ENCODE measurements at places on chromosomes 3 and 15.

DNA sequence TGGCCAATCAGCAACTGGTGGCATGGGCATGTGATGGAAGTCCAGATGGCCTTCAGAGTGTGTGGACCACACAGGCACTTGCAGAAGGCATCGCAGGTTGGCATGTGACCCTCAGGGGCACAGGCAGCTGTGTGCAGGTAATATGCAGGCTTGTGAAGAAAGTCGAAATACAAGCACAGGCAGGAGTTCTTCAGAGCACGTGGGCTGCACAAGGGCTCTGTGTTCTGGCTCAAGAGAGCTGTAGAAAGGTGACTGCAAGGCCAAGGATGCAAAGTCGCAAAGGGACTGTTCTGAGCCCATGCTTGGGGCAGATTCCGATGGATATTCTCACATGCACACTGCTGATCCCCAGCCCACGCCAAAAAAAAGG is 8.3 kb downstream of the LRRC2 start:
- DNase-seq, result no peak

DNA sequence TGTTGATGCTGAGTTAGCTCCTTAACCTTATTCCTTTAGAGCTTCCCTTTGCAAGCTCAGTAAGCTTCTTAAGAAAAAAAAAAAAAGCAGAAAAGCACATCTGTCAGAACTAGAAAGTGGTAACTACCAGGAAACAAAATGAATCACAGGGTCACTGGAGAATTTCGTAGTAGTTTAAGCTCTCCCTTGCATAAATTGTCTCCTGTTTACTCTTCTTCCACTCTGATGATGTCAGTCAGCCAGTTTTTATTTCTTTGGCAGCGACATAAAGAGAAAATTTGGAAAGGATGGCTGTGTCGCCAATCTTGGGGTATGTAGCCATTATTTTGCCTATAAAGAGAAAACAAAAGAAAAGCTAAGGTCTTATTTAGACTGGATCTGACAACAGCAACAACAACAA is 3.2 kb upstream of the GABRR3 start:
- no peak for DNase-seq

- no peak for DNase-seq
Observed at GRCh38 chr3:66383998-66384745, 116.7 kb downstream of the LRIG1 start.

DNA sequence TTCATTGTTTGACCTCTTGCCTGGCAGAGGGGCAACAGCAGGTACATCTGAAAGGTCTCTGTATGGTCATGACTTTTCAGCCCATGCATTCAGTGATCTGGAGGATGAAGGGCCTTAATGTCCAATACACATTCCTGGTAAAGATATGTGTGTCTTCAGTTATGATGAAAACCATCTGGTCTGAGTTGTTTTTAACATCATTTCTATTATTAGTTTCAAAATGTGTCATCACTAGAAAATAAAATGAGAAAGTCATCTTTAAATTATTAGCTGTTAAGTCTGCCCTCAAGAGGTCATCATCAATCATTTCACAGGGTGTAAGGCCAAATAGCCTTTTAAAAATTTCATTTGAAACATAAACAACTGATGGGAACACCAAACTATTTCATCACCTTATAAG is 92.1 kb upstream of the PLSCR4 start:
- DNase-seq, result no peak

GRCh38 chr15:96160269-96160668 is 170.2 kb upstream of the NR2F2 start:
- no peak for DNase-seq

DNA sequence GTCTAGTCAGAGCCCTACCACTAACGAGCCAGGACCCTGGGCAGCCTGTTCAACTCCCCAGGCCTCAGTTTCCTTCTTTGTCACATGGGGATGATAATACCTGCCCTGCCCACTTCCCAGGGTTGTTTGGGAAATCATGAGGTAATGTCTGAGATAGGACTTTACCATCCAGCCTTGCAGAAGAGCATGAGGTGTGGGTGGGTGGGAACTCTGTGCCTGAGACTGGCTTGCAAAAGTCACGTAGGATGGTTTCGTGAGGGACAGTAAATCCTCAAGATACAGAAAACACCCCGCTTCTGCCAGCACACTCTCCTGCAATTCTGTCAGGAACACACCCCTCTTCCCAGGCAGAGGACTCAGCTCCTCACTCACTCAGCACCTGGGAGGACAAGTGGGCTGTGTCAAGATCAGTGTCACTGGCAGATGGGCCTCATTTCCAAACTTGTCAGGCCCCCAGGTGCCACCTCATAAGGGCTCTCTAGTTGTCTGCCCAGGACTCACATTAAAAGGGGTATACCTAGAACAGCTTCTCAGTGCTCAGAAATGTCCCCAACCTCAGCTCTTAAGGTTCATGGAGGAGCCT is 58.4 kb downstream of the DAPK2 start:
- no peak for DNase-seq

DNA sequence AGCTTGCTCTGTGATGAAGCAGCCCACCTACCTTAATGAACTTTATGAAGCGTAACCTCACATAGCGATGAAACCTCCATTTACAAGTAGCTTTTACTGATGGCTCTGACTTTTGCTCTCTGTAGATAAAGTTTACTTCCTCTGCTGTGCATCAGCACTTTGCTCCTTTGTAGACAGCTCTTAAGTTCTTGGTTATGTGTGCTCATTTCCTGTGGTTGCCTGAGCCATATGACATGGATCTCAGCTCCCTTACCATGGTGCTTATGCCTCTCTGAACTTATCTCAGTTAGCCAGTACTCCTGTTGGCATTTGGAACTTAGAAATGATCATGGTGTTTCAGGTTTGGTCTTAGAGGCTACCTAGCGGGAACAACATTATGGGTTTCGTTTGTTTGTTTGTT is 7.8 kb downstream of the MFSD1 start:
- no peak for DNase-seq

DNA sequence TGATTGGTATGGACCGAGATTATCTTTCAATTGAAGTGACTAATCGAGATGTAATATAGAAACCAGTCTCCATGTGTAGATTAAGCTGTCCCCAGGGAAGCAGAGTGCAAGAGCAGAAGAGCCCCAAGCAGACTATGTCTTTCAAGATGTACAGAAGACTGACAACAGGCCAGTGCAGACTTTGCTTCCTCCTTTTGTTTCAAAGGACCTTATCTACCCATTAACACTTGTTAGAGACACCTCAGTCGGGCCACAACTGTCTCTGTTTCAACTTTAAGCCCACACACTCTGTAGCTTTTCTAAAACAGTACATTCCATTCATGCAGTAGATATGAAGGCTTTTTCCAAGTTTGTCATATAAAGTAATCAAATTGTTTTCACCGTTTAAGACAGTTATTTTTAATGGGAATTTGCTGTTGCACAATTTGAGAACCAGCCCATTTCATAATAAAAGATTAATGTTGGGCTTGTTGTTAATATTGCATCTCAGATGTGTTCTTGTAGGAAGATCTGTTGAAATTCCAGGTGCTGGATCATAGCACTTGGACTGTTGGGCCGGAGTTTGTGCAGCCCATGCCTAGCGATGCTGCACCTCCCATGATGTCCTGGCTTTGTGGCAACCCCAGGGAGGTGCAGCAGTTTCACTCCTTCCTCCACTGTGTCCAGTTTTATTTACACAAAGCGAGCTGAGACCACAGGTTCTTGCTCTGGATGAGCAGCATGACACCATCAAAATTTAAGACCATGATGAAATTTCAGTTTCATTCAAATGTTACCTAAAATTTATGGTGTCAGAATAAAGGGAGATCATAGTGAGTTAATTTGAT is 12.4 kb downstream of the GORASP1 start:
- DNase-seq, result no peak

DNA sequence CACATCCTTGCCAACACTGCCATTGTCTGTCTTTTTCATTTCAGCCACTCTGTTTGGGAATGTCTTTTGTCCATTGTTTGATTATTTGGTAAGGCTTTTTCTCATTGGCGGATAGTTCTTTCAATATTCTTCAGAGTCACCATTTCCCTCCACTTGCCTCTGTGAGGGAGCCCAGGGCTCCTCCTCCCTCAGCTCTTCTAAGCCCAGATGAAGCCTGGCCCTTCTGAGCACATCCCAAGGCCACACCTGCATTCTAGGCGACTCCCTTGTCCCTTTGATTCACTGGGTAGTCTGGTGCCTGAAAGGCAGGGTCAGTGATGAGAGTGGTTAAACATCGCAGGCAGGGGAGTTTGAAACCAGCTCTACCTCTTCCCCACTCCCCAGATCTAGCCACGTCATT is 12.4 kb upstream of the LTF start:
- DNase-seq, result no peak

- no peak for DNase-seq
Observed at GRCh38 chr3:171801738-171802589, 8.3 kb downstream of the PLD1 start.

DNA sequence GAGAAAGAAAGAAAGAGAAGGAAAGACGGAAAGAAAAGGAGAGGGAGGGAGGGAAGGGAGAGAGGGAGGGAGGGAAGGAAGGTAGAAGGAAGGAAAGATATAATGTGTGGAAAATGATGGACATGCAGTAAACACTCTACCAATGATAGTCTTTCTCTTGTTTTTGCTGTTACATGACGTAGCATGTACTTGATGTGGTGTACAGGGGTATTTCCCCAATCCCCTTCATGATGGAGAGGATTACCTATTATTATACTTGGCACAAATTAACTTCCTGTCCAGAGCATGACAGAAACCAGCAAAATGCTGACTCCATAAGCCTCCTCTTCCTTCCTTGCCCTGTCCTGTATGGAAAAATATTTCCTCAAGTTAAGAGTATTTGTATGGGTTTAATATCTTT is 124.4 kb downstream of the B3GALNT1 start:
- no peak for DNase-seq

- DNase-seq, result no peak
Observed at GRCh38 chr3:62421207-62421606, 47.9 kb upstream of the FEZF2 start.

DNA sequence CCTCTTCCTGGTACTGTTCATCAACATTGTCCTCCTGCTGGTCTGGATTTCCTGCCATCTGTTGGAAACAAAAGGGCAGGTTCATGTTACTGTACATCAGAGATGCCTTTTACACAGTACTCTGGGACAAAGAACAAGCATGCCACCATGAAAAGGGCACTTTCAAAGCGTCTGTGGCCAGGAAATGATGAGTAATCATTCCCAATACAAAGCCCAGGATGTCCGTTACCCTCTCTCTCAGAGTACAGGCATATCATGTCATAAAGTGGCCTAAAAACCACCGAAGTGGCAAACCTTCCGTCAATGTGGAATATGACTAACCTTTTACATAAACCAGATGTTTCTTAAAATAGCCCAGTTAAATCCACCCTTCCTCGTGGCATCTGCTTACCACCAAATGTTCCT is 71.2 kb downstream of the GOLIM4 start:
- DNase-seq, result no peak

- no peak for DNase-seq
Observed at GRCh38 chr3:197381371-197381770, 83.0 kb upstream of the DLG1 start.

- no peak for DNase-seq
Observed at GRCh38 chr3:129620828-129621559, 14.5 kb upstream of the PLXND1 start.

DNA sequence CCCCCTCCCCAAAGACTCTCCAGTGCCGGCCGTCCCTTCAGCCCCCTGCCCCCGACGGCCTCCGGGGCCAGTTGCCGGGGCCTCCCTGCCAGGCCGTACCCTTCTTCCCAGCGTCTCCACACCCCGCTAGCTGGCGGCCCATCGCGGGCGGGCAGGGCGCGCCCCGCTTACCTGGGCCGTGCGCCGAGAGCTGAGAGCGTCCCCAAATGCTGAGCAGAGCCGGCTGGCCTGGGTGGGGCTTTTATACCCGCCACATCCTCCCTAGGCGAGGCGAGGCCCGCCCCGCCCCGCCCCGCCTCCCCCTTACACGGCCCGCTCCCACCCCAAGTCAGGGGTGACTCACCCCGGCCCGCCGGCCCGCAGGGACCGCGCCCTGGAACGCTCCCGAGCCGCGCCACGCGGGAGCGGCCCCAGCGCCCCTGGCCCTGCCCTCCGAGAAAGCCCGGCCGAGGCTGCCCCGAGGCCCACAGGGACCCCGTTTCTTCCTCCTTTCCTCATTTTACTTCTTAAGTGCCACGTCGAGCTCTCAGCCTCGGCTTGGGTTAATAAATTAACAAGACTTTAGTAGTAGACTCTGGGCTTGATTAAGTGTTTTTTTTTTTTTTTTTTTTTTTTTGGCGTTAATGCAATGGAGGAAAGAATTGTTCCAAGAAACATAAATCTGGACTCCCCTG is at the start of gene ANXA2:
TSS of gene ANXA2 (minus strand) at position 215 of the 674 bp plus-strand sequence. CDS start 11,911 bp downstream, outside the sequence.
- DNase-seq, result peak; percentile 78

DNA sequence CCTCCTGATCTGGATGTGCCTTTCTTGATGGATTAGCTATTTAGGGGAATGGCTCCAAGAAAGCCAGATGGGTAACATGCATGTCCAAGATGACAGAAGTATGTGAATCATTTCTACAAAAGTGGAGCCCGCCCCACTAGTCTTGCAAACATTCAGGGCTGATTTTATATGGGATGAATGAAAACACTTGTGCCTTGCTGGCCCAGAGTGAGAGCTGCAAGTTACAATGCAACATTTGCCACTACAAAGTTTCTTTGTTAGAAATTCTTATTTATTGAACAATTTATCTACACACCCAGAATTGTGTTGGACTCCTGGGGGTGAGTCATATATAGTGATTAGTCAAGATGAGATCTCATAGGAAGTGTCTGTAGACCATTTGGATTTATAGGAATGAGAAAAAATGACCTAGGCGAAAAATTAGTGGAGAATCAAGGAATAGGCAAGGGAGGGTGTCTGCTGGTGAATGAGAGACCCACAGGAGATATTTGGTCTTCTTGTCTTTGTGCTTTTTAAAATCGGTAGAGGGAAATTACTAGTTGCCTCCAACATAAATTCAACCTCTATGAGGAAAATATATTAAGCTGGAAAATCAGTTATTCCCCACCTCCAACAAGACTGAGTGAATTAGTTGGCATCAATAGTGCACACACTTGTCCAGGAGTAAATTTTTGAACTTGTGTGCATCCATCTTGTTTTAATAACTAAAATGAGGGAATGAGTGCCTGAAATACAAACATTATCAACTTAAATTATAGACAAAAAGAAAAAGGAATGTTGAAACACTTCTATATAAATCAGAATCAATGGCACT is 53.5 kb upstream of the DCBLD2 start:
- no peak for DNase-seq

- DNase-seq, result no peak
Observed at GRCh38 chr3:134810052-134810435, 15.0 kb downstream of the EPHB1 start.

DNA sequence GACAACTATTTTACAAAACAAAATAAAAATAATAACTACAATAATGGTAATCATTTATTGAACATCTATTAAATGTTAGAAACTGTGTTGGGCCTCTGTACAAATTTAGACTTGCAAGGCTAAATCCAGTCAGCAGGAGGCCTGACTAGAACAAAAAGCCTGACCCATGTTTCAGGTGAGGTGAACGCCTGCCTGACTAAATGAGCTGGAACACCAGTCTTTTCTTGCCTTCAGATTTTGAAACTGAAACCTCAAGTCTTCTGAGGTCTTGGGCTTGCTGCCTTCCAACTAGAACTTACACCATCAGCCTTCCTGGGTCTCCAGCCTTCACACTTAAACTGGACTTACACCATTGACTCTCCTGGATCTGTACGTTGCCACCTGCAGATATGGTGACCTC is 706.9 kb downstream of the TBL1XR1 start:
- DNase-seq, result no peak

GRCh38 chr15:94456226-94456625 is 224.9 kb downstream of the MCTP2 start:
- DNase-seq, result no peak
